ENCODE measurements at places on chromosomes 13 and 19.

DNA sequence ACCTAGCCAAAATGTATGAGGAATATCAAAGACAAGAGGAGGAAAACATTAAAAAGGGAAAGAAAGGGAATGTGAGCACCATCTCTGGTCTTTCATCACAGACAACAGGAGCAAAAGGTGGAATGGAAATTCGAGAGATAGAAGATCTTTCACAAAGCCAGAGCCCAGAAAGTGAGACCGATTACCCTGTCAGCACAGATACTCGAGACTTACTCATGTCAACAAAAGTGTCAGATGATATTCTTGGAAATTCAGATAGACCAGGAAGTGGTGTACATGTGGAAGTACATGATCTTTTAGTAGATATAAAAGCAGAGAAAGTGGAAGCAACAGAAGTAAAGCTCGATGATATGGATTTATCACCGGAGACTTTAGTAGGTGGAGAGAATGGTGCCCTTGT, 217.0 kb downstream of the NBEA start:
- DNase-seq, result no peak

DNA sequence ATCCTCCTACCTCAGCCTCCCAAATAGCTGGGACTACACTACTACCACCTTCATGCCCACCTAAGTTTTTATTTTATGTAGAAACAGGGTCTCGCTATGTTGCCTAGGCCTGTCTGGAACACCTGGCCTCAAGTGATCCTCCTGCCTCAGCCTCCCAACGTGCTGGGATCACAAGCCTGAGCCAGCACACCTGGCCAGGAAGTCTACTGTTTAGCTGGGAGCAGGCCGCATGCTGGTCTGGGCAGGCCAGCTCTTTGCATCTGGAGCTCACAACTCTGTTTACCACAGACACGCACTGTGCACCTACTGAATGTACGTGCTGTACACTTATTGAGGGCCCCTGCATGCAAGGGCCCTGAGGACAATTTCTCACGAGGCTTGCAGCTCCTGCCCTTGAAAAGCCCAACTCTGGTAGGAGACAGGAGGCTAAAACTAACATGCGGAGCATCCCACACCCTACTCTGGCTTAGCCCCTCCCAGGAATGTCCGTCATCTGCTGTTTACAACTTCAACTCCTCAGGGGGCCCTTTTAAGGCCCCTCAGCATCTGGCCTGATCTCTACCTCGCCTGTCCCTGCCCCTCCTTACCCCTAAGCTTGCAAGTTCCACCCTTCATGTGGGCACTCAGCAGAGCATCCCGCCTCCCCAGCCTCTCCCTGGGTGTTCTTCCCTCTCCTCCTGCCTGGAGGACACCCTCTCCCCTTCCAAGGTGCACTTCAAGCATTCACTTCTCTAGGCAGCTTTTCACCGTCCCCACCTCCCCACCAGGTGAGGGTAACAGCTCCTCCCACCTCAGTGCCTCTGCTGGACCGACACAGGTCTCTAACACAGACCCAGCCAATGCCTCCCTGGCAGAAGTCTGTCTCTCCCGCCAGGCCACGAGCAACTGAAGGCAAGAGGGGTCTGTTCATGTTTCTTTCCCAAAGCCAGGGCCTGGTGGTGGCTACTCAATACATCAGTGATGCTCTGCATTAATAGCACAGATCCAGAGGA, 114.2 kb upstream of the UQCRFS1 start:
- DNase-seq, result no peak

- no peak for DNase-seq
Observed at GRCh38 chr19:47673426-47673825, 39.8 kb upstream of the EHD2 start.

- DNase-seq, result no peak
Observed at GRCh38 chr13:26021956-26022355, 29.9 kb downstream of the SHISA2 start.

DNA sequence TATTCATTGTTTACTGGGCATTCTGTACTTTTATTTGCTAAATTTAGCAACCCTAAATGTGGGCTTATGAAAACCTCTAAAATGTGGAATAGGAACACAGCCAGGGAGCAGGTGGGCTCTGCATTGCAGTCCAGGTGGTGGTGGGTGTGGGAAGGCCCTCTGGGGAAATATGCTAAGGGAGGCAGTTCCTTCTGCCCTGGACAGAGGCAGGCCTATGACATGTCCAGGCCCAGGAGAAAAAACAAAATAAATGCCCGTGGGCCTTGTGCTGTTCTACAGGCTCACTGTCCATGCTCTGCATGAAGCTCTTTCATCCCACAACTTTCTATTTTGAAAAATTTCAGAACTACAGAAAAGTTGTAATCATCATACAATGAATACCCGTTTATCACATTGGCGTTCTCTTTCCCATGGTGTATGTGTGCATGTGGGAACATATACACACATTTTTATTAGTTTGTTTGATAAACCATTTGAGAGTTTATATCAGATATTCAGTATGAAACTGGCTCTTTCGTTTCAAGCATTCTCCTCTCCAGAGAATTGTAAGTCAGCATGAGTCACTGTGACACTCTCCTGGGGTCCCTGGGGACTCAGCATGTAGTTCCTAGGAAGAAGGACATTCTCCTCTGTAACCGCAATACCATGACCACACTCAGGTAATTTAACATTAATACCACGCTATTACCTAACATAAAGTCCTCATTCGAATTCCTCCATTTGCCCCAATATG, 505.3 kb downstream of the COG6 start:
- DNase-seq, result no peak

DNA sequence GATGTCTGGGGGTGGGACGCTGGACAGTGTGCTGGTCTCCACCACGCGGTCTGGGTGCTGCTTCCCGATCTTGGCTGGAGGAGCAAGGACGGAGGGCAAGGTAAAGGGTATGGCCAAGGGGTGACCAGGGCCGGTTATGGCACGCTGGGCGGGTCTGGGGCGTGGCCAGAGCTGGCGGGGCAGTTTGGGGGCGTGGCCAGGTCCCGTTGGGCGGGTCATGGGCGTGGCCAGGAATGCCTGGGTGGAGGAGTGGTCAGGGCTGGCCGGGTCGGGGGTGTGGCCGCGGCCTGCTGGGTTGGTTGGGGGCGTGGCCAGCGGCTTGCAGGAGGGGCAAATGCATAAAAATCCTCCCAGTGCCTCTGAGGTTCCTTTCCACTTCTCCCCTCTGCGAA, 19.2 kb downstream of the GPX4 start:
- peak; percentile 93 for DNase-seq

DNA sequence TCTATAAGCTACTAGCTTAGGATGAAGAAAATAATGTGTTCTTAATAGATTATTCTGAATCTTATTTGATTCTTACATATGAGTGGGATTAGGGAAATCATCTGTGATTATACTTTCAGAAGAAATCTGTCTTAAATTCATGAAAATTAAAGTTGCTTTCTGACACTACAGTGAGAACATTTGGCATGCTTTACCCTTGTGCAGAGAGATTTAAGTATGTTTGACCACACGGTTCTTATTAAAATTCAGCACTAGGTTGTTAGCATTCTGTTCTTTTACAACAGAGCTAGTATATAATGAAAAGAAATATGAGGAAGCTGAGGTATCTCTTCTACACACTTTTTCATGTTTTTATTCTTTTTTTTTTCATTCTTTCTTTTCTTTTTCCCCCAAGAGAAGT, 2723.9 kb downstream of the PCDH9 start:
- no peak for DNase-seq

DNA sequence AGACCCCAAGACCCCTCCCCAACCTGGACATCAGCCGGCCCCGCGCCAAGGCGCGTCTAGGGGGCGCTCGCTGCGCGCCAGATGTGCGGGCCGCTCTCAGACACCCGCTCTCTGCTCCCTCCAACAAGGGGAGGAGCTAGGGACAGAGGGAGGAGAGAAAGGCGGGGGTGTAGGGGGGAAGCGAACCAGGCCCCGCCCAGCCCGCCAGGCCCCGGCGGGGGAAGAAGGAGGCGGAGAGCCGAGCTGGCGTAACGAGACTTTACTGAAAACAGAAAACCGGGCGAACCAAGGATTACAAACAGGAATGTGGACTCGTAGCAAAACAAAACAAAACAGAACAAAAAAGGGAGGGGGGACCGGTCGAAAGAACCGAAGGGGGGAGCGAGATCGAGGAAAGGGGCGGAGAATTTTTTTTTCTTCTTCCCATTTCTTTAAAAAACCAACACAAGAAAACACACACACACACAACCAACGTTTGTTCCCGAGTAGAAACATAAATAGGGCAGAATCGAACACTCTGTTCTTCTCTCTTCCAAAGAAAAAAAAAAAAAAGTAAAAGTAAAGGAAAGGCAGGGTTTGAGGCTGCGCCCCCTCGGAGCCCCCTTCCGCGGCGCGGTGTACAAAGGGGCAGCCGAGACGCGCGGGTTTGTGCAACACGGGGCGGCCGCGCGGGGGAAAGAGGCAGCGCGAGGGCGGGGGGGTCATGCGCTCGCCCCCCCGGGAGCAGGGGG, 1.7 kb downstream of the JUND start:
- peak; percentile 94 for DNase-seq

DNA sequence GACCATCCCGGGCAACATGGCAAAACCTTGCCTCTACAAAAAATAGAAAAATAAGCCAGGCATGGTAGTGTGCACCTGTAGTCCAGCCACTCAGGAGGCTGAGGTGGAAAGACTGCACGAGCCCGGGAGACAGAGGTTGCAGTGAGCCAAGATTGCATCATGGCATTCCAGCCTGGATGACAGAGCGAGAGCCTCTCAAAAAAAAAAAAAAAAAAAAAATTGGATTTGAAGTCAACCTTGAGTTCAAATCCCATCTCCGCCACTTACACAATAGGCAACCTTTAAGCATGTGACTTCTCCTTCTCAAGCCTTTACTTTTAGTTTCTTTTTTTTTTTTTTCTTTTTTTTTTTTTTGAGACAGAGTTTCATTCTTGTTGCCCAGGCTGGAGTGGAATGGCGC, 12.0 kb downstream of the KASH5 start:
- no peak for DNase-seq

GRCh38 chr13:49046519-49046918, 70.8 kb downstream of the FNDC3A start:
- no peak for DNase-seq

- no peak for DNase-seq
Observed at GRCh38 chr19:57978586-57979289, 4.4 kb upstream of the C19orf18 start.

Measured in GM12892 (cell line).